ENCODE measurements at places on chromosomes 11 and 22.

- no peak for DNase-seq
These were observed 28.6 kb upstream of the BID start for GRCh38 chr22:17802822-17803221.

GRCh38 chr11:65744026-65744698 lies 23.6 kb upstream of the RNASEH2C start:
- no peak for DNase-seq

DNA sequence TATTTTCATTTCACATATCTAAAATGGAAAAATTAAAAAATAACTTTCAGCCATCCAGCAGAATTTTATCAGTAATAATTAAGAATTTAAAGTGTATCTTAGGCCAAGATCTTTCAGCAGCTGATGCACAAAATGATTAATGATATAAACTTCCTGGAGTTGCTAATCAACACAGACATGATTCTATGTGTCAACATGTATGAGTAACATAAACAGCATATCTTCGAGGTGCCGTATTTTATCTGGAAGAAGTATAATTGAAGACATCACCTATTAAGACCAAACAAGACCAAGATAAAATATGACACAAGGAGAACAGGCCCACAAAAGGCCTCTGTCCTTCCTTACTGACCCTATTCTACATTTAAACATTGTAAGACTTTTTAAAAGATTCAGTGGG lies 45.2 kb downstream of the SLC5A12 start:
- DNase-seq = no peak

DNA sequence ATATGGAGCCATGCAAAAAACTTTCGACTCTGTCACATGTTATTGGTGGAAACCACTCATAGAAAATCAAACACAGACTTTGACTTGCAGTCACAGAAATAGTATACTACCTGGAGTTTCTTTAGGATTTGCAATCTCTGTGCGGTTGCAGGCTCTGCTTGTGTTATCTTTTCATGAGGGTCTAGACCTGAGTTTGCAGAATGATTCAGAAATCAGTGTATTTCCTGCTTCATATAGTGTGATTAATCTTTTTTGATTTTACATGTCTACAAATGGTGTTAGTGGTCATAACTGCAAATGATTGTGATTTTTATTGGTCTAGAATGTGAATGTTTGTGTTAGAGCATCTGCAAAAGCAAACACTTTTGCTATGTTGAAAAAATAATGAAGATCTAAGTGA lies 690.2 kb downstream of the NTM start:
- DNase-seq = no peak

DNA sequence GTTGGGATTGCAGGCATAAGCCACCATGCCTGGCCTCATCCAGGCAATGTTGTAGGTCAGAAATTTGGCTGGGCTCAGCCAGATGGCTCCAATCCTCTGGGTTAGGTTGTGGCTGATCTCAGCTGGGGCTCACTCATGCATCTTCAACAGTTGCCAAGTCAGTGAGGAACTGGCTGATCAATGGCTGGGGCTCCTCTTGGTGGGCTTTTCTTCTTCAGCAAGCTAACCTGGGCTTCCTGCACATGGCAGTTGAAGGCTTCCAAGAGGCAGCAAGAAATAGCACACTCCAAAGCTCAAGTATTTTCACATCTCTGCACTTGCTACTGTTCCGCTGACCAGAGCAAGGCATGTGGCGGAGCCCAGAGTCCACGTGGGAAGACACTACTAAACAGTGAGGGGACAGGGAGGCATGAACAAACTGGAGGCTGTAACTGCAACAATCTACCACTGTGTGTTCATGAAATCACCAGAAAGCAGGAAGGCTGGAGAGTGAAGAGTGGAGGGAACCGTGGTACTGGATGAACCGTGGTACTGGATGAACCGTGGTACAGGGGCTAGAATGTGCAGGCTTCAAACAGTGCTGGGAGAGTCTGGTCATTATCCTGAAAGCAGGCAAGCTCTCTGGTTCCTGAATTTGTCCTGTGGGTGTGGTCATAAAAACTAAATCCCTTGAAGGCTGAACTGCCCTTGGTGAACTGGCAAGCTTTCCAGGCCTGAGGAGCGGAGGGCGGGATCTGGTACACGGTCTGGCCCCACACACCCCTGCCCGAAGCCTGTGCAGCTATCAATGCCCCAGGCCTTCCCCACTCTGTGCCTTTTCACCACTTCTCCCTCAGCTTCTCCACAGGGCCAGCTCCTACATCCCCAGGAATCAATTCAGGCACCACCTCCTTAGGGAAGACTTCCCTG lies 20.2 kb downstream of the CHST1 start:
- DNase-seq = no peak

- no peak for DNase-seq
These were observed 74.6 kb downstream of the CELSR1 start for GRCh38 chr22:46462726-46463371.

GRCh38 chr11:62131170-62131464 lies 7.3 kb downstream of the INCENP start:
- DNase-seq = no peak

DNA sequence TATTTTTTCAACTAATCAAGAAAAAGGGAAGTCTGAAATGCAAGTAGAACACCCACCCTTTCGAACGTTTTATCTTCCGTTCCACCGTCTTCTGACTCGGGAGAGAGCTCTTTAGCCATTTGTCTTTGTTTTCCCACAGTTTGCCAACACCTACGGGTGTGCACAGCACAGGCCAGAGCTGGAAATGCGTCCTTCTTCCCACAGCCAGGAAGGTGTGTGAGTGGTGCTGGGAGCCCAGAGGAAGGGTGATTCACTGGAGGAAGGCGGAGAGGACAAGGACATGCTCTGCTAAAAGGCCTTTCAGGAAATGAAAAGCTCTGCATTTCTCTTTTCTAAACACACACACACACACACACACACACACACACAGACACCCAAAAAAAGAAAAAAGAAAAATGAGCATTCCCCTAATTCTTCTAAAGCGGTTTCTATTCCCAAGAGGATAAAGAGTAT lies 18.5 kb downstream of the ENDOD1 start:
- DNase-seq = no peak

DNA sequence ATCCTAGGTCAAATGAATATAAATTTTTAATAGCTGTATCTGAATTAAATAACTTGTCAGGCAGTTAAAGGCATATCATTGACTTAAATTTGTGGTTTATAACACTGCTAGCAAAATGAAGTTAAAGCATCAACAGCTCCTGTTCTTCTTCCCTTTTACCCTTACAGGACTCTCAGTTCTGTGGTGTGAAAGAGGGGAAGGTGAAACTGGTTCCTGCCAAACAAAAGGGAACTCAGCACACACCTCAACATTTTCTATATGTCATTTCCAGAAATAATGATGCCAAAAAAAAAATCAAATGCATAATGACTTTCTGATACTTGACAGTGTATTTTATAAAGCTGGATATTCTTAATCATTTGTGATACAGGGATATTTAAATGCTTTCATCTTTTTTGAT lies 21.2 kb downstream of the ARL14EP start:
- no peak for DNase-seq

DNA sequence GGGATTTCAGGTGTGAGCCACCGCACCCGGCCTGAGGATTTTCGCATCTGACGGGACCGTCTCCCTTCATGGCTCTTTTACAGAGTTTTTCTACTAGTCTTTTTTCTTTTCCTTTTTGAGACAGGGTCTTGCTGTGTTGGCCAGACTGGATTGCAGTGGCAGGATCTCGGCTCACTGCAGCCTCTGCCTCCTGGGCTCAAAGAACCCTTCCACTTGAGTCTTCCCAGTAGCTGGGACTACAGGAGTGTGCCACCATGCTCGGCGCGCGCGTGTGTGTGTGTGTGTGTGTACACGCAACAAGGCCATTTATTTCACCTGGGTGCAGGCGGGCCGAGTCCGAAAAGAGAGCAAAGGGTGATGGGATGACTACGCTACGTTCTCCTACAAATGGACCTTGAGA lies 10.9 kb downstream of the SERHL2 start:
- DNase-seq = no peak

GRCh38 chr11:134231958-134232659 lies 7.6 kb downstream of the VPS26B start:
- no peak for DNase-seq

DNA sequence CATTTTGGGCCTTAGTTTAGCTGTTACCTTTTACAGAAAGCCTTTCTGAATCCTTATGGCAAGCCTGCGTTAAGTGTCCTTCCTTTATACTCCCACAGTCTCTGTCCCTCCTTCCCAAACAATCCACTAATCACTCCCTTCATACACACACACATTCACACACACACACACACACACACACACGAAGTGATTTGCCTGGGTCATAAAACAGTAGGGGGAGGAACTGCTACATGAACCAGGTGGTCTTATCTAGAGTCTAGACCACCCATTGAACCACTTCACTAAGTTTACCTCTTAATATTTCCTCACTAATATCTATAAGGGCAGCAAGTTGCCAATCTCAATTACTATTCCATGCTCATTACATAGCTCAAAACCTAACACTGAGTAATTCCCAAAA lies 196.7 kb upstream of the GUCY1A2 start:
- no peak for DNase-seq

DNA sequence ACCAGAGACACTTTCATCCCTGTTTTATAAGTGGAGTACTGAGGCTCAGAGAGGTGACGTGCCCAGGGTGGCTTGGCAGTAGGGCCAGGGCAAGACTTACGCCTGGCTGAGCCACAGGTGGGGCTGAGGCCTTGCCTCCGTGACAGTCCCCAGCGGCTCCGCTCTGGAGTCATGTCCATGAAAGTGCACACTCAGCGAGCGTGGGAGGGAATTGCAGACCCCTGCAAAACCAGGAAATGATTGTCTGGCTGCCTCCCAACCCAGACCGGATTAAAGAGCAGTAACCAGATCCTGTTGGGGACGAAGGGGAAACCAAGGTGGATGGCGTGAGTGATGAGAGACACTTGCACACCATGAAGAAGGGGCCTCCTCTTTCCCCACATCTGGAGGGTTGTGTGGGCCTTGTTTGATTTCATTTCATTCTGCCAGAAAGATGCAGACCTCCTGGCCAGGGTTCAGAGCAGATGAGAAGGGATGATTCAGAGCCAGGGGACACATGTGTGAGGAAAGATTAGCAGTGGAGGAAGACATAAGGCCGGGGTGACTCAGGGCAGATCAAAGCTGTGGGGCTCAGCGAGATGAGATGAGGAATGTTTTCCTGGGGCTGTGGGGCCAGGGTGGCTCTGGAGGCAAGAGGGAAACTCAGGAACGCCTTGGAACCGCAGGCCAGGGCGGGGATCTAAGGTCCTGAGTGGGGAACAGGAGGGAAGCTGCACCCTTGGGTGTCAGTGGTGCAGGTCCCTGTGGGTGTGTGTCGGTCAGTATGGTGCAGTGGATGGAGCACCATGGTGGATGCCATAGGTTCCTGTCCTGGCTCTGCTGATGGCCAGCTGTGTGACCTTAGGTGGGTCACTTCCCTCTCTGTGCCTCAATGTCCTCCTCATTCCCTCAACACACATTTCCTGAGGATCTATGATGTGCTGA lies 29.9 kb upstream of the LRRC32 start:
- no peak for DNase-seq
